Caco-2 (cell line): ENCODE measurements at places on chromosomes 12 and 14.

GRCh38 chr14:75434138-75434889 lies 6.5 kb downstream of the JDP2 start:
- DNase-seq: no peak

- no peak for DNase-seq
These were observed 12.1 kb upstream of the FBXW8 start for GRCh38 chr12:116898669-116899068.

DNA sequence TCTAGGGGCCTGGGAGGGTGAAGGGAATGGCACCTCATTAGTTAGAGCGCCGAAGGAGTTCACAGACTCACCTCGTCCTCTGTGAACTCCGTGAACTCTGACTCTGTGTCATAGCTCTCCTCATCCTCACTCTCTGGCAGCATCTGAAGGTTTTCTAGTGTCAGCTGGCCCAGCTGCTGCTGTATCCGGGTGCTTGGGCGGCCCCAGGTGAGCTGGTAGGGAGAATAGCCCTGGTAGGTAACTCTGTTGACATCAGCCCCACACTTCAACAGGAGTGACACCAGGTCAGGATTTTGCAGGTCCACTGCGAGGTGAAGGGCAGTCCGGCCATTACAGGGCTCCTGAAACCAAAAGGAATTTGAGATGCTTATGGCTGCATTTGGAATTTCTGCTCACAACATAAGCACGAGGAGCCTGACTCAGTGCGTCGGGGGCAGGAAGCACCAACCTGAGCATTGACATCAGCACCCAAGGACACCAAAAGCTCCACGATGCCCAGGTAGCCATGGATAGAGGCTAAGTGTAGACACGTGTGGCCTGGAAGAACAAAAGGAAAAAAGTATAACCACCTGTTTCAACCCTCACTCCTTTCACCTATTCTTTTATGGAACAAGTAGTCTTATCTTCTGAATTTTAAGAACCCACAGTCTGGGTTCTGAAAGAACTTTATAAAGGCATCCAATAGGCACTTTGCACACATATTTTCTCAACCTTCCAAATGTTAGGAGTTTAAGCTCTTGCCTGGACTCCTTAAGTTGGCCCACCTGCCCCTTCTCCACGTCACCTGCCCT lies 2.0 kb downstream of the NFKBIA start:
- DNase-seq: no peak

- DNase-seq: no peak
These were observed 980 bp downstream of the INTS13 start for GRCh38 chr12:26936559-26937442.

DNA sequence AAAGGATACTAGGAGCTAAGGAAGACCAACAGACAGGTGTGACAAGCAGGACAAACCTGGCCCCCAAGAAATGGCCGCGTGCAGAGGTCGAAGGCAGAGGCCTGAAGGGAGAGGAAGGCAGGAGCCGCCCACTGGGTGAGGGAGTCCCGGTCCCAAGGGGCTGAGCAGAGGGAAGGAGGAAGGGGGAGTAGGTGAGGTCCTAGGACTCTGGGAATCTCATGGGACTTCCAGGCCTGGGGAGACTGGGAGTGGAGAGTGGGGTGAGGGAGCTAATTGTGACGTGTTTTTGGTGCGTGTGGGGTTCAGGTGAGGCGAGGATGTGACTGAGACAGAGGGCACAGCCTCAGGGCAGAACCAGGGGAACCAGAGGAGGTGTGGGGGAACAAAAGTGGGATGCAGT lies 11.7 kb upstream of the FLVCR2 start:
- no peak for DNase-seq
